ENCODE measurements at places on chromosomes 6 and 20. TPM values are rescaled to one million over a fixed set of nuclear protein-coding genes. Genes with fewer than 3 reads are reported as not detected.

The PRPF6 gene
- total RNA-seq: 99.6 TPM

The TRIM31 gene
- 0.32 TPM for total RNA-seq

The SSTR4 gene
- not detected for total RNA-seq

GRCh38 chr6:72733045-72733444 is 111.2 kb downstream of the KCNQ5 start:
- no peak for DNase-seq

DNA sequence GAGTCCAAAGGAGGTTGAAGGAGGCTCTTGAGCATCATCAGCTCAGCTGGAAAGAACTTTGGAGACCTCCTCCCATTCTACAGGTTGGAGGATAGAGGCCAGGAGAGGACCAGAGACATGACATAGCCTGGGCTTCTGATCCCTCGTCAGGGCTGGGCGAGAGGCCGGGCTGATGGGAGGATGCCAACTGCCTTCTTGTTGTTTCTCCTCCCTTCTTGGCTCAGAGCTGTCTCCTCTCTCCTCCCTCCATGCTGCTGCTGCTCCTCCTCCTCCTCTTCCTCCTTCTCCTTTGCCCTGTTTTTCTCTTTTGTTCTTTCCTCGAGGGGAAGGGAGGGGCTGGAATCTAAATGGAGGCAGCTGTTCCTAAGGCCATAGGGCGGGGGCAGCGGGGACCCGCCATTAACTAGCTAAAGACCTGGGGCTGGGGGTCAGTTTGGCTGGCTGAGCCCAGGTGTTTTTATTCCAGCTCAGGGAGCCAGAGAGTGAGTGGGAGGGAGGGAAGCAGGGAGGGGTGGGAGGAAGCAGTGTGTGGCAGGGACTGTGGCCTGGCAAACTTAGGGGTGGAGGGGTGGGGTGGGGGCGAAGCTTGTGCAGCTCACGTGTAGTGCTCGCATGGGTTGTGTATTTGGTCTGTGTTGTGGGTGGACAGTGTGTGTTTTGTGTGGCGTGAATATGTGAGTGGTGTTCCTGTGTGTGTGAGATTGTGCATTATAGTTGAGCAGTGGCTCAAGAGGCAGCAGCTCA is 84.8 kb downstream of the CD40 start:
- peak; percentile 34 for DNase-seq

DNA sequence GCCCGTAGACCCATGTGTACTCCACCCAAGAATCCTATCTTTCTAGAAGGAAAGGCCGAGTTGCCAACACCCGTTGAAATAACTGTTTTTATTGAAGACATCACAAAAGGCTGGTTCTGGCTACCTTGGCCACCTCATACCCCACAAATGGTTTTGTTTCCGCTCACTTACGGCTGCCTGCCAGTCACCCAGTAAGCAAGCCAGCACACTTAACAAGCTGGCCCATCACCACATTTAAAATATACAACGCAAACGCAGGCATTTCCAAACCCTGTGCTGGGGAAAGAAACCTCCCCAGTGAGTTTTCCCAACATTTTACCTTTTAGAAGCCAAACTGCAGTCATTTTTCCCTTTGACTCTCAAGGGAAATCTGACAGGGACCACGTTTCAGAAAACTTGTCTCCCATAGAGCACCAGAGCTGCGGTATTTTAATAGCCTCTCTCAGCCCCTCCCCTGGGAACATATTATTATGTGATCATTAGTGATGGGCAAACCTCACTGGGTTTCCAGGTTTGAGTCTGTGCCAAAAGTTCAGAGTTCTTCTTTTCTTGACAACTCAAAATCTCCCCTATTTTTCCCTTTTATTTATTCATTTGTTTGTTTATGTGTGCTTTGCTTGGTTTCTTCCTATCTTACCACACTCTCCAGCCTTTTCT is 36.7 kb upstream of the BMP2 start:
- no peak for DNase-seq

- no peak for DNase-seq
These were observed 26.3 kb upstream of the FAM50B start for GRCh38 chr6:3822747-3823445.

- no peak for DNase-seq
These were observed 29.7 kb downstream of the SPDEF start for GRCh38 chr6:34526241-34526972.

GRCh38 chr20:24799971-24800580 is 149.0 kb upstream of the CST7 start:
- DNase-seq: no peak

DNA sequence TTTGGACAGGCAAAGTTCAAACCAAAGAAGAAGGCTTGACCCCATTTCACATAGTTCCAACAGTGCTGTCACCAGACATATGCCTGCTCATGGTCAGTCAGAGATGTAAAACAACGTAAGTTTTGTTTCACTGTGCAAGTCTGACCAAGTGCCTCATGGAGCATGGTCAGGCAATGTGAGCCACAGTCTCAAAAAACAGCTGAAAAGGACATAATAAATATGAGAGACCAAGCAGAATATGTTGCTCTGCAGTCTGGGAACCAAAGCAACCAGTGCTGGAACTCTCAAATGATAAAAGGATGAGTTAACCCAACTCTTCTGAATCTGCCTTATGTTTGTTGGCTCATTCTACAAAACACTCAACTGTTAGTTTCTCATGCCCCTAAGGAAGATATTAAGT is 39.9 kb upstream of the DST start:
- no peak for DNase-seq

DNA sequence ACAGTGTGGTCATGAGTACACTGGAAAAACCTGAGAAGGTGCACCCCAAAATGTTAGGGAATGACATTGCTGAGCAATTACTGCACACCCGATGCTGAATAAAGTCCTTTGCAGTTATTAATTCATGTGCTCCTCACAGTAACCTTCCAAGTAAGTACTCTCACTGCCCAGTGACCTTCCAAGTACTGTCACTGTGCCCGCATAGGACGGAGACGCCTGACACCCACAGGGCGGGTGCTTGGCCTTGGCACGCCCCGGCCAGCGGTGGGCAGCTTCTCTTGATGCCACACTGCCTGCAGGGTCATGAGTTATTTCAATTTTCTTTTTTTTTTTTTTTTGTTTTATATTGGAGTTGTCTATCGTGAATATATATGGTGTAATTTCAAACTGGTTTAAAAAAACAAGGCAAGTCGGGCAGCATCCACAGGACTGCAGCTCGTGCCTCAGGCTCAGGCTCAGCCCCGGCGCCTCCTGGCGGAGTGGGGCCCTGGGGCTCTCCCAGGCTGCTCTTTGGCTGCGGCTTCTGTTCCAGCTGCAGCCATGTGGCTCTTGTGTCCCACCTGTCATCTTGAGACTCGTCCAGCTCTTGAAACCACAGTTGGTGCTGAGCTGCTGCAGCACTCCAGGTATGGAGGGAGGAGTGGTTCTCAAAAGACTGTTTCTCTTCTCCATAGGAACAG is 27.0 kb downstream of the PNLDC1 start:
- no peak for DNase-seq

GRCh38 chr20:25987073-25987927 is 290.6 kb upstream of the ZNF337 start:
- DNase-seq: no peak

Measured in prostate gland (tissue), 2 donors.